ENCODE measurements at places on chromosomes 3 and 15.

- DNase-seq = no peak
These were observed 112.9 kb downstream of the FHIT start for GRCh38 chr3:61138401-61138800.

DNA sequence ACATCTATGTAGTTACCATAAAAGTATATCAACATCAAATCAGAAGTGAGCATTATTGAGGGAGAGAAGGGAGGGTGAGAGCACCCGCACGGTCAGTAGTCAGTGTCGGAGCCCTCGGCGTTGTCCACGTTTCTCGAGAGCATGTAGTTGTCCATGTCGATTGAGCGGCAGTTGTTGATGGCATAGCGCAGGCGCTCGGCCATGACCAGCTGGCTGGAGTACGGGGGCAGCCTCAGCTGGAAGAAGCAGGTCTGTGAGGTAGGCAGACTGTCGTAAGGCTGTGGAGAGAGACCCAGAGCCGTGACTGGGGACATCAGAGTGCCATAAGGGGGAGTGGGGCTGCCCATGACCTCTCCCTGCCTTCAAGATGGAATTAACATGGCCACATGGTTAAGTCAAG lies 11.8 kb downstream of the FBXL22 start:
- DNase-seq = no peak

GRCh38 chr3:100144255-100144866 lies 30.1 kb upstream of the FILIP1L start:
- DNase-seq = no peak

GRCh38 chr3:51967384-51968169 lies at the start of gene PCBP4:
TSS of gene PCBP4 (minus strand) at chr3:51967454. CDS start at chr3:51961240, 6,214 bp downstream.
- DNase-seq = peak; percentile 14

GRCh38 chr3:49498648-49499047 lies 28.6 kb downstream of the DAG1 start:
- no peak for DNase-seq

Measured in NCI-H2171 treated with DMSO at 0.1 percent for 48 hours (cell line).